Heart right ventricle (tissue), 16 donors: ENCODE measurements at places on chromosomes 12 and 14.

GRCh38 chr14:22386924-22387775 lies 201.9 kb downstream of the DAD1 start:
- DNase-seq, result peak; percentile 80

GRCh38 chr12:71440763-71441748 lies 1.5 kb downstream of the LGR5 start:
- DNase-seq, result no peak

- DNase-seq, result no peak
Measured at GRCh38 chr12:62731055-62731820, 203.7 kb downstream of the PPM1H start.

GRCh38 chr12:80441921-80442320 lies 2.1 kb upstream of the PTPRQ start:
- DNase-seq, result no peak

DNA sequence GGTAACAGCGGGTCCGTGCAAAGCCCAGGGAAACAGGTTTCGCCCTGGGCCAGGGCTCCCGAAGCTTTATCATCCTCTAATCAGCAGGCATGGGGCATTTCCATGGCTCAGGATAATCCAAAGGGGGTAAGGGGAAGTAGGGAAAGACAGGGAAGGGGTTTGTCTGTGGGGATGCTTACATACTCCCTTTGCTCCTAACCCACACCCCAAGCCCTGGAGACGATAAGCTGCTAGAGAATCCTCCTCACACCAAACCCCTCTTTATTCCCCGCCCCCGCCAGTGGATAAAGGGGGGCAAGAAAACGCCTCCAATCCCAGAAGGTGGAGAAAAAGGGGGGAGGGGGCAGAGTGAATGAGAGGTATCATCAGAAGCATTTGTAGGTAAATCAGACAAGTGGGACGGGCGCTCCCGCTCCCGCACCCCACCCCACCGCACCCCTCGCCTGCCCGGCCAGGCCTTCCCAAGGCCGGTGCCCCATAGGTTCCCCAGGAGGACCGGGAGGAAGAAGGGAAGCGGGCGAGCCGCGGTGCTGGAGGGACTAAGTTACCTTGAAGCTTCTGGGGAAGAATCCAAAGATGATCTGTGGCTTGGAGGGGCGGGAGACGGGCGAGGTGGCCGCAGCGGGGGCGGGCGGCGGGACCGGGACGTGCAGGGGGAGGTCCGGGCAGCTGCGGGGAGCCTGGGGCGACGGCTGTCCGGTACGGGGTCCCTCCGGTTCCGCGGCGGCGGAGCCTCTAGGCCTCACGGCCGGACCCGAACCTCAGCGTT lies 762 bp downstream of the PPP2R5E start:
- DNase-seq, result peak; percentile 26

DNA sequence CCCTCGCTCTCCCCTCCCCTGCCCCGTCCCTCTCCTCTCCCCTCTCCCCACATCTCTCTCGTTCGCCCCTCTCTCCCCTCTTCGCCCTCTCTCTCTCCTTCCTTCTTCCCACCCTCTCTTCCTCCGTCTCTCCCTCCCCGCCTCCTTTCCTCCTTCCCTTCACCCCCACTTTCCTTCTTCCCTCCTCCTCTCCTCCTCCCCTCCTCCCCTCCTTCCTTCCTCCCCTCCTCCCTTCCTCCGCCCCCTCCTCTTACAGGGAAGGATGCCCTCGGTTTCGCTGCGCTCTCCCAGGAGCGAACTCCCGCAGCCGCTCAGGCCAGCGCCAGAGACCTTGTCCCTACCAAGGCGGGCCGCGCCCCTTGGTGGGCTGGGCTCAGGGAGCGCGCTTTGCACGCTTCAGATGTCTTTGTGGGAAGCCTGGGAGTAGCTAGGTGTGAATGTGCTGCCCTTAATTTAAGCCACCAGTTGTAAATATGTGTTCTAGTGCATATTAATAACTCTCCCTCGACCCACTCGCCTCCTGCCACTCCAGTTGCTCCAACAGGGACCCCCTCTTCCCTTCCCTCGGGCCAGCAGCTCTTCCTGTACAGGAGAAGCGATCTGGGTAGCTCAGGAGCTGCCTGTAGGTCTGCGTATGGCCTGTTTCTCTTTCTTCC lies 13.3 kb upstream of the MAP3K9 start:
- peak; percentile 53 for DNase-seq

DNA sequence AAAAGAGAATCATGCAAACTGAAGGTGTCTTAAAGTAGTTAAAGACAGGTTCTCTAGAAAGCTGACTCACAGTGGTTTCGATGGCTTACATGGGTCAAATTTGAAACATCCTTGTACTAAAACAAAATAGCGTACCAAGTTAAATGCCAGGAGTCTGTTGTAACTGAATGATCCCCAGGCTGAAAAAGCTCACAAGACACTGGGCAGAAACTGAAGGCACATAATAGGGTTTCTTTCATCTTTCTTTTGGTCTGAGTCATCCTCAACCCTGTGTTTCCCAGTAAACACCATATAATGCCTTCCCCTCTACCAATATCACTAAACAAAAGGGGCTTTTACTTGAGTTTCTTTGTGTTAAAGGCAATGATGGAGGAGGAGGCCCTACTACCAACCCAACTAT lies 12.8 kb downstream of the ZFYVE1 start:
- DNase-seq, result no peak

GRCh38 chr14:71659159-71659558 lies 273.1 kb upstream of the RGS6 start:
- no peak for DNase-seq

GRCh38 chr14:71437870-71438269 lies 494.4 kb upstream of the RGS6 start:
- no peak for DNase-seq

DNA sequence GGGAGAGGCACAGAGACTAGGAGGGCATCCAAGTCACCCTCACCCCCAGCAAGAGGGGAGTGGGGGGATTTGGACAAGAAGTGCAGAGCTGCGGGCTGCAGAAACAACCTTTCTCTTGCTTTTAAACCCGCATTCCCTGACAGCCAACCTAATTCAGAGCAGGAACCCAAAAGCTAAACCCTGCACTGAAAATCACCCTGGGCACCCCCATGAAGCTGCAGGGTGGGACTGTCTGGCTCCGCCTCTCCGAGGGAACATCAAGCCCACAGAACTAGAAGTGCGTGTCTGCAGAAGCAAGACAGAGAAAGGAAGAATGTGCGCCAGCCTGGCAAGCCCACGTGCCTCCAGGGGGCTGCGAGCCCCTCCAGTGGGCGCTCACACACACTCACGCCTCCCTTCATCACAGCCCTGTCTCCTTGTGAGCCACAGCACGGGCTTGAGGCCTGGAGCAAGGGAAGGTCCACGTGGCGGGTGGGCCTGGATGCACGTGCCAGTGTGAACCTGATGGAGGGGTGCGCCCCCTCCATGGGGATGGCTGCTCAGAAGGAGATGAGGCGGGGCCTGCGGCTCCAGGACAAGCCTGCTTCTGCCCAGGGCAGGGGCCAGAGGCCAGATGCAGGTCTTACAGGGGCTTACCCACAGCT lies 27.8 kb upstream of the PNMA1 start:
- DNase-seq, result no peak

GRCh38 chr12:132021031-132021871 lies 71.5 kb downstream of the EP400 start:
- DNase-seq, result no peak

DNA sequence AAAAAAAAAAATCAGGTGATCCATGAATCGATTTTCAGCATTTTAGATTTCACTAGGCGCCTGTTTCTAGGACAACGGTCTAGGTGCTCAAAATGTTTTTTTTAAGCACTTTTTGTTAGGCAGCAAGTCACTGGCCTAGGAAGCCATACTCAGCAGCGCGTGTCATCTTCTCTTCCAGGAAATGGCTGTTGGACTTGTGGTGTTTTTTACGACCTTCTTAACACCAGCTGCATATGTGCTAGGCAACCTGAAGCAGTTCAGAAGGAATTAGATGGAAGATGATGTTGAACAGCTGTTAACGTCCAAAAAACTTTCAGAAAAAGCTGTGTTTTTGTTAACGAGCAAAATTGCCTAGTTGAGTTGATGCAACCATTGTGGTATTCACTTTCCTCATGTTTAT lies 868 bp downstream of the COX8C start:
- DNase-seq, result no peak

GRCh38 chr12:124646385-124647230 lies 79.2 kb upstream of the NCOR2 start:
- no peak for DNase-seq

DNA sequence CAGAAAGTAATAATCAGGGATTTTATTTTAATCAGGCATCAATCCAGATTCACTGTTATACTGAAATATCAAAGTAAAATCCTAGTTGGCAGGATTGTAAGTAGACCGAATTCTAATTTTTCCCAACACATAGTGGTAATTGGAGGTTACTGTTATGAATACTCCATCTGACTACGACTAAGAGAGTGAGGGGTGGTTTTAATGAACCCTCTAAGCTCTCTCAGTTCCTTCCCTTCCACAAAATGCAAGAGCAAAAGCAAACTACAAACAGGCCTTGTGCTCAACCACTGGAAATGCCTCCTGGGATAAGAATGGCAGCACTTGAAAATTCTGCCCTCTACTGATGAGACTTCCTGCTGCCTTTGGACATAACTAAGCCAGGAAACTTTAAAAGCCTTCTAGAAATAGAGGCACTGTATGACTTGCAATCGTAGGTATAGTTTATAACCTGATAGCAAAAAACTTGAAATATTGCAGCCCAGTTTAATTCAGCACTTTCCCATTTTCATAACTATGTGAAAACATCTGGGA lies 184.8 kb downstream of the SLC16A7 start:
- no peak for DNase-seq

DNA sequence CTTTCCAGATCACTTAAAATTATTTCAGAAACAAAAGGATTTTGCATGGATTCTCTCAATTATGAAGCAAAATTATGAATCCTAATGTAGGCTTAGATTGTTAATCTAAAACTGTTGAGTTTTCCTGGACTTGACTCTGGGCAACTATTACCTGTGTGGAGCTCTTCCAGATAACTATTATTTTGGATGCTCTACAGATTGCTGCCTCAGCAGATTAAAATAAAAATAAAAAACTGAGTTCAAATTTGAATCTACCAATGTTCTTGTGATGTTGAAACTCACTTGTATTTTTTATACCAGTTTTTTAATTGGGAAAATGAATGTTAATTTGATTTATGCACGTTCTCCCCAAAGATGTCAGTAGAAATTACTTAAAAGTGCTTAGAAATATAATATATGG lies 120.5 kb upstream of the NAV3 start:
- no peak for DNase-seq

GRCh38 chr12:29207120-29207519 lies 58.0 kb downstream of the FAR2 start:
- DNase-seq, result no peak

GRCh38 chr14:51080645-51081044 lies 14.3 kb downstream of the TRIM9 start:
- DNase-seq, result no peak

- no peak for DNase-seq
Measured at GRCh38 chr14:94584591-94585280, 3.5 kb downstream of the SERPINA5 start.

DNA sequence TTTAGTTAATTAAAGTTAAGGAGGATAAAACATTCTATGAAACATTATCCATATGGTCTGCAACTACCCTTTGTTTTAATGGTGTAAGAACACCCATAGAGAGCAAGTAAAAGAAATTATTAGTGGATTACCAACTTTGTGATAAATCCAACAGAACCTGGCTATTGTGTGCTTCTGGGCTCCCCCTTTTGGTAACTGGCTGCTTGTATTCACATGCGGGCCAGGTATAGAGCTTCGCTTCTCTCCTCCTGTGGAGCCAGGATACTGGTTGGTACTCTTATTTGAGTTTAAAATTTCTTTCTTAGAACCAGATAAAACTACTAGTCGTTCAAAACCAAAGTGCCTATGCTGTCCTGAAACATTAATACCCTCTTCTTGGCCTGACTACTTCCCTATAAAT lies 81.0 kb downstream of the PTPRR start:
- DNase-seq, result no peak

GRCh38 chr14:39055786-39056474 lies 47.1 kb downstream of the SEC23A start:
- no peak for DNase-seq

DNA sequence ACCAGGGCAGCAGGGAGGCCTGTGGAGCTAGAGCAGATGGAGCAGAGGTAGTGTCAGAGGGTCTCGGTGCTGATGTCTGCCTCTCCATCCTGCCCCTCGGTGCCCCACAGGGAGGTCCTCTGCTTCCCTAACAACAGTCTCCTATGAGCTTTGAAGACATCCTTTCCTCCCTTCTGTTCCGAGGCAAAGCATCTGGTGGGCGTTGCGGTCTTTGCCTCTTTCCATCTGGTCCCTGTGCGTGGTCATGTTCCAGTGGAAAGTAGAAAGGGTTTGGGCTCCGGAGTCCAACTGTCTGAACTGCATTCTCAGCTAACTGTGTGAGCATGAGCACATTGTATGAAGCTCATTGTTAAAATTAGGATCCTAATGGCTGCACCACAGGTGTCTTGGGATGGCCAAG lies 370.6 kb downstream of the AACS start:
- no peak for DNase-seq

- no peak for DNase-seq
Measured at GRCh38 chr12:2492236-2492635, 302.5 kb upstream of the FKBP4 start.

DNA sequence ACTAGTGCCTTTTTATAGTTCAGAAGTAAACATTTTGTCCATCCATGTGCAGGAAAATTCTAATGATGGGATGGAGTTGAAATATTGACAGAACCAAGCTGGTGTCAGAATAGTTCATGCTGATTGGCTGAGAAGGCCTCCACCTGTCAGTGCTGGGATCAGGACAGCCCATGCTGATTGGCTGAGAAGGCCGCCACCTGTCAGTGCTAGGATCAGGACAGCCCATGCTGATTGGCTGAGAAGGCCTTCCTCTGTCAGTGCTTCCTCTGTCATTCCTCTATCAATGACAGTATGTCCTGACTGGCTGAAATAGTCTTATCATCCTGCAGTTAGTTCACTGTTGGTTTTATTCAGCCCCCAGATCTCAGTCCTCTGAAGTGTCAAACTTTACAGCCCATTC lies 95.7 kb downstream of the PPP2R5C start:
- DNase-seq, result no peak

GRCh38 chr14:25607192-25607591 lies 557.2 kb upstream of the STXBP6 start:
- no peak for DNase-seq

DNA sequence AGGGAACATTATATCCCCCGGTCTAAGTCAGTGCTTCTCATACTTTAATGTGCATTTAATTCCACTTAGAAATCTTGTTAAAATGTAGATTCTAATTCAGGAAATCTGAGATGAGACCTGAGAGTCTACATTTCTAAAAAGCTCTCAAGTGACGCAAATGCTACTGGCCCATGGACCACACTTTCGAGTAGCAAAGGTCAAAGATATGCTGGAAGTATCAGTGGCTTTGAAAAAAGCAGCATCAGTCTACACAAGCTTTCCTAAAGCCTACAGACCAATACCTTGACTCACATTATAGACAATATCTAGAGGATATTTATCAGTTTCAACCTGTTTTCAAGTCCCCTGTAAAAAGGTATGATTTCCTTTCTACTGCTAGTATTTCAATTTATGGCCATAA lies 248.6 kb downstream of the CEP128 start:
- no peak for DNase-seq

- DNase-seq, result no peak
Measured at GRCh38 chr14:75495399-75495798, 26.9 kb upstream of the BATF start.

- DNase-seq, result no peak
Measured at GRCh38 chr12:127230843-127231260, 1036.1 kb upstream of the TMEM132C start.

- no peak for DNase-seq
Measured at GRCh38 chr14:35347323-35348043, 55.3 kb downstream of the PSMA6 start.

- no peak for DNase-seq
Measured at GRCh38 chr12:11075642-11076041, 13.5 kb upstream of the TAS2R46 start.

GRCh38 chr12:24079083-24079482 lies 129.6 kb upstream of the SOX5 start:
- DNase-seq, result no peak
